HuH-7 (cell line): ENCODE measurements at places on chromosomes 1 and 21.

- no peak for DNase-seq
Observed at GRCh38 chr1:100578201-100578600, 40.3 kb downstream of the GPR88 start.

GRCh38 chr1:203017692-203018091, 8.6 kb upstream of the PPFIA4 start:
- DNase-seq = no peak

DNA sequence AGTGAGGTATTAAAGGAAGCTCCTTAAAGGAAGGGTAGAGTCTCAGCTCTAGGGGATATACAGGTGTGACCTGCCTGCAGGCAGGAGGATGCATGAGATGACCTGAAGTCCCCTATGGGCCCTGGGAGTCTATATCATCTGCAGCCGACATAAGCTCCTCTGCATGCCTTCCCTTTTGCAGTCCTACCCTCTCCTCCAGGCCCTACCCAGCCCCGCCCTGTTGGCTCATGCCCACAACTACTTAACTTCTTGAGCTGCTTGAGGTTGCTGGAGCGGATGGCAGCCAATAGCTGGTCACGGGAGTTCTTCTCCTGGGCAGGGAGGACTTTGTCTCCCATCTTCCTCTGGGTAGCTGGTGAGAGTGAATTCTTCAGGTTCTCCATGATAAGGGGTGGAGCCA, 10.3 kb downstream of the SHISA4 start:
- no peak for DNase-seq

GRCh38 chr1:31387612-31388011, 14.7 kb upstream of the FABP3 start:
- no peak for DNase-seq

- no peak for DNase-seq
Observed at GRCh38 chr1:22237433-22238093, 94.7 kb upstream of the WNT4 start.

- no peak for DNase-seq
Observed at GRCh38 chr21:35427320-35428000, 378.4 kb upstream of the RUNX1 start.

- no peak for DNase-seq
Observed at GRCh38 chr1:59411147-59411546, 114.3 kb downstream of the FGGY start.

GRCh38 chr1:63790989-63791388, 17.2 kb downstream of the ROR1 start:
- DNase-seq = no peak

- DNase-seq = no peak
Observed at GRCh38 chr1:63907051-63907450, 133.2 kb downstream of the ROR1 start.
